ENCODE measurements at places on chromosomes 1 and 21.

- no peak for DNase-seq
Observed at GRCh38 chr21:37645848-37646247, 270.4 kb downstream of the KCNJ6 start.

DNA sequence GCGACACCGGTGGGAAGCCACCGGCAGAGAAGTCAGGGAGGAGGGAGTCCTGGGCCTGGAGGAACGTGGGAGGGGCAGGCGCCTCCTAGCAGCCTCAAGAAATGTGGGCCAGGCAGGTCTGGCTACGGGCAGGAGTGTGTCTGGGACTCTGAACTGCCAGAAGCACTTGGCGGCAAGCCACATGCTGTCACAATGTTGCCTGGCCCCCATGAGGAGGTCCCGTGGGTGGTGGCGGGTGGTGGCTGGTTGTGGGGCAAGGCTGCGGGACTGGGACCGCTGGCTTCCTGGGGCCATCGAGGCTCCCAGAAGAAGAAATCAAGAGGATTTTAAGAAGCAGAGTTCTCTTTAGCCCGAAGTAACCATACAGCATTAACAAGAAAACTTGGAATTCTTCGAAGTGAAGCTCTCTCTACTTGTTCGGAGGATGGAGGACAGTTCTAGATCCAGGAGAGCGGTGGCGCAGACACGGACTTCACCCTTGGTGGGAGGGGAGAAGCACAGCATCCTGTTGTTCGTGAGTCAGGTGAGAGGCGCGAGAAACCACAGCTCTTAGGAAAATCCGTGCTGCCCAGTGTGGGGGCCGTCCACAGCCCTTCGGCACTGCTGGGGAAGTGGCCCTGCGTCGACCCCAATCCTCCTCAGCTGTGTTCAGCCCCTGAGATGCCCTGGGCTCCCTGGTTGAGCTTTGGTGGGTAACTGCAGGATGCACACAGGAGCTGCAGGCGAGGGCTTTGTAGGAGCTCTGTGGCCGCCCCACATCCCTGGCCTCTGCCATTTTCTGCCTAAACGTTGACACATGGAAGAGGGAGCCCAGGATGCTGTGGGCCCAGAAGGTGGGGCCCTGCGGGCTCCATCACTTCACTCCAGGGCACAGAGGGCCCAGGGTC lies 12.4 kb downstream of the SKI start:
- no peak for DNase-seq

DNA sequence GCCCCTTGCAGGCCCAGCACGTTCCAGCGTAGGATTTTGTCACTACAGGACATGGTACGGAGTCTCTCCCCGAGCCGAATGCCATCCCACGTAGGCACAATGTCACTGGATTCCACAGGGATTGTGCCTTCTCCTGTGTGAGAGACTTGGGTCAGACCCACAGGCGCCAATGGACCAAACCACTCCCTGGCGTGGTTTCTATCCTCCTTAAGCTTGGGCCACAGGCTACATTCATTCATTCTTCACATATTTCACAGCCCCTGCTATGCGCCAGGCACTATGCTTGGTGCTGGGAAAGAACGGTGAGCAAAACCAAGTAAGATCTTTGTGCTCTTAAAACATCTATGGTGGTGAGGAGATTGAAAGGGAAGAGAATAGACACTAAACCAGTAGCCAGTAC lies 18.7 kb downstream of the CHRNB2 start:
- no peak for DNase-seq

DNA sequence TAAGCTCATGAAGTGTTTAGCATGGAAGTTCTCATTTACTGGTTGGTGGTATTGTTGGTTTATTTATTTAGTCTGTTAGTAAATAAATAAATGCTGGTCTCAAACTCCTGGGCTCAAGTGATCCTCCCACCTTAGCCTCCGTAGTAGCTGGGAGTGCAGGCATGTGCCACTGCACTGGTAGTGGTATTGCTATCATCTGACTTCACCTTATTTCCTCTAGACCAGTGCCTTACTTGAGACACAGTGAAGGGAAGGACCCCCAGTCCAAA lies 1.4 kb upstream of the SLC2A1 start:
- no peak for DNase-seq

GRCh38 chr1:159707472-159708260 lies 6.7 kb downstream of the CRP start:
- no peak for DNase-seq

- no peak for DNase-seq
Observed at GRCh38 chr1:234840253-234840652, 230.3 kb upstream of the IRF2BP2 start.

GRCh38 chr1:178291166-178291565 lies 197.3 kb downstream of the RASAL2 start:
- no peak for DNase-seq

GRCh38 chr21:44299085-44299457 lies 782 bp upstream of the PFKL start:
- no peak for DNase-seq

GRCh38 chr1:46622344-46622743 lies 5.7 kb upstream of the MOB3C start:
- DNase-seq = no peak

- DNase-seq = no peak
Observed at GRCh38 chr21:45322231-45322959, 34.7 kb upstream of the POFUT2 start.

- no peak for DNase-seq
Observed at GRCh38 chr1:10045480-10046355, 13.0 kb downstream of the UBE4B start.

DNA sequence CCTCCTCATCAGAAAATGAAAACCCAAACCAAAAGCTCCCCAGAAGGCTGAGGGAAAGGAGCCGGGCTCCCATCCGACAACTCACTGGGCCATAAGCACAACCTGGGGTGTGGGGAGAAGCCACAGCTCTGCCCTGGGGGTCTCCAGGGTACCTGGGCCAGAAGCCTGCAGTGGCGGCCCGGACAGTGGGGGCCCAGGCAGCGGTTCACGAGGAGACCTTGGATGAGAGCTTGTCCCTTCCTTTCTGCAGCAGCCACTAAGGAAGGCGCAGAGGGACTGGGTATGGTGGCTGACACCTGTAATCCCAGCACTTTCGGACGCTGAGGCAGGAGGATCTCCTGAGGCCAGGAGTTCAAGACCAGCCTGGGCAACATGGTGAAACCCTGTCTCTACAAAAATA lies 17.5 kb upstream of the TRAPPC10 start:
- DNase-seq = no peak

DNA sequence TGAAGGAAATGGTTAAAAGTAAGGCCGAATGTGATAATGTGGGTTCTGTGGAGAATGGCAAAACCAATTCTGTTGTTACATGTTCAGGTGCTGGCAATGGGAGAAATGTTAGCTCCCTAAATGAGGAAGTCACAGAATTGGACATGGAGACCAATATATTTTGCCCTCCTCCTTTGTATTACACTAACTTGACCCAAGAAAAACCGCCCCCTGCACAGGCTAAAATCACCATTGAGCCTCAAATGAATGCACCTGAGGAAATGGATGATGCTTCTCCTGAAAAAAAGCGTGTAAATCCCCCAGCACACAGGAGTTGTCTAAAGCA lies 932 bp downstream of the MAP10 start:
- no peak for DNase-seq

DNA sequence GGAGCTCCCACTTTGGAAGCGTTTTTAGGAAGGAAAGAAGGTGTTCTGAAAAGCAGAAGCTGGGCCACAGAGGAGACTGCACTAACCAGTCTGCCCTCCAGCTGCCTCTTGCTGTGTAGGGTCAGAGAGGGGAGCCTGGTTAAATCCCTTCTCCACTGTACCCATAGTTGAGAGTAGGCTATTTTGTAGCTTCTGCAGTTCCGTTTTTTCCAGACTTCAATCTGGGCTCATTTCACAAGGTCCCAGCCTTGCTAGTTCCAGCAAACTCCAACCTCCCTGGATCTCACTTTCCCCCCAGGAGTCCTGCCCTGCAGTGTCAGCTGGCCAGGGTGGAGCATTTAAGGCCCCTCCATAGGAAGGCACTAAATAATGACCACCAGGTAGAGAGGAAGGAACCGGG lies 11.0 kb downstream of the TNN start:
- no peak for DNase-seq

DNA sequence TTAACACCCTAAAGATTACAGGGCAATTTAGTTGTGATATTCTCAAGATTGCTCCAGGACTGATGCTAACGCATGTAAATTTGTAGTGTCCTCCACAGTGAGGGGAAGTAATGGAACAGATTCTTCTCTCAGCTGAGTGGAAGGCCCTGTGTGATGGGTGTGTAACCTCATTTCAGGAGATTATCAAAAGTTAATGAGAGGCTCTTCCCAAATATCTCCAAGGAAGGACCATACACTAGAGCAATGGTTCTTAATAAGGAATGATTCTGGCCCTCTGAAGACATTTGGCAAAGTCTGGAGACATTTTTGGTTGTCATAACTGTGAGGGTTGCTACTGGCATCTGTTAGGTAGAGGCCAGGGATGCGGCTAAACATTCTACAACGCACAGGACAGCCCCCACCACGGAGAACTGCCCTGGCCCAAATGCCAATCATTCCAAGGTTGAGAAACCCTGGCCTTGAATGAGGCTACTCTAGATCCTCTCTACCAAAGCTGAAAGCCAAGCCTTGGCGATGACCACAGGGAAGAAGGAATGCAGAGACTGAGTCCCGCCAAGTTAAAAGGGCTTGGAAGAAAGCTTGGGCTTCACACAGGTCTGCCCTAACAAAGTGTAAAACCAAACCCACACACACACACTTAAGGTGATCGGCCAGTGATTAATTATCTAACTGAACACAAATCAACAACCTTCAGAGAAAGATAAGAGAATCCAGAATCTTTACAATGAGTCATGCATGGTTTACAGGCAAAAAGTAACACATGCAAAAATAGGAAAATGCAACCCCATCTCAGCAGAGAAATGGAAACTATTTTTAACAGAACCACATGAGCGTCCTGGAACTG lies 135.8 kb downstream of the SYF2 start:
- no peak for DNase-seq

DNA sequence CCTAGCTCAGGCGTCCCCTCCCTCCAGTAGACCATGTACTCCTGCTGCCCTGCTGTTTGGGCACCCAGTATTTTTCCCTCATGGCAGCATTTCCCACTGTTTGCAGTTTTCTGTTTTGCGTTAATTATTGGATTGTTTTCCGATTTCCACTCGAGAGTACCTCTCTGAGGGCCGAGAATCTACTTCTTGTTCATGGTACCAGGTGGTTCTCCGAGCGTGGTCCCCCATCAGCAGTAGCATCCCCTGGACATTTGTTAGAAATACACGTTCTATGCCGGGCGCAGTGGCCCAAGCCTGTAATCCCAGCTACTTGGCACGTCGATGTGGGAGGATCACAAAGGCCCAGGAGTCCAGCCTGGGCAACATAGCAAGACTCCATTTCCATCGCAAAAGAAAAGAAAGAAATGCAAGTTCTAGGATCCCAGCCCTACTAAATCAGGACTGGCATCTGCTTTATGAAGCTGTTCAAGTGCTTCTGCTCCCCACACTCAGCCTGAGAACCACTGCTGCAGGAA lies 690 bp downstream of the RRP1 start:
- DNase-seq = no peak

DNA sequence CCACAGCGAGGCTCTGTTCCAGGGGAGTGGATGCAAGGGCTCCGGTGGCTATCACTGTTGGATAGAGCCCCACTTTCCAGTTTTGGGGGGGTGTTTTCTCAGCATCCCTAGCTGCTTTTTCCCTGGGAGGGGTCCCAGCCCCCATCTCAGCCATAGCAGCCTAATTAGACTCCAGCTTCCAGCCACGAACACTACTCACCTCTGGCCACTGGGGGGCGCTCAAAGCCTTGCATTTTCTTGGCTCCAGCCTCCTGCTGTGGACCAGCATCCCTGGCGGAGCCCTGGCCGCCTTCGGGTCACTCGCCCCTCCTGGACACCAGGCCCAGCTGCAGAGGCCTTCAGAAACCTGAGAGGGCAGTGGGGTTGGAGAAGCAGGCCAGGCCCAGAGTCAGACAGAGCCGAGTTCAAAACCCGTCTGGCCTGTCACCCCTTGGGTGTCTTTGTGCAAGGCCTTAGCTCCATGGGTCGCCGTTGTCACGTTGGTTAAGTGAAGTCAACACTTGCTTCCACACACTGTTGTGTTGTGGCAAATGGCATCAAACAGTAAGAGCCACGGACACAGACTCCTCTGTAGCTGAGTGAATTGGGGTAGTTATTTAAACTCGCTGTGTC lies 93.5 kb upstream of the ACTL8 start:
- DNase-seq = no peak

GRCh38 chr1:206577626-206578025 lies 34.6 kb downstream of the EIF2D start:
- no peak for DNase-seq

DNA sequence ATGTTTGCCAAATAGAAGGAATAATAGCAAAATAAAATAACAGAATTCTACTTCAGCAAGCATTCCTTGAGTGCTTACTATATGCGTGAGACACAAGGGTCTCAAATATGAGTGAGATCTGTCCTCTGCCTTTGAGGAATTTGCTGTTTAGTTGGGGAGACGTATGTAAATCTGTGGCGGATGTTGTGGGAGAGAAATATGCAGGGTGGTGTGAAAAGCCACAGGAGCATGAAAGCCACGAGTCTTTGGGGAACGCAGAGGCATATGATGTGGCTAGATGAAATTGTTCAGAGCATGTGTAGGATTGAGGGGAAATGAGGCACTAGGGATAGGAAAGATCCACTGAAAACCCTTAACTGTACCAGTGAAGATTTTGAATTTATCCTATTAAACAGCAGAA lies 244.4 kb downstream of the PBX1 start:
- no peak for DNase-seq

GRCh38 chr1:76158126-76158525 lies 83.6 kb downstream of the ST6GALNAC3 start:
- DNase-seq = no peak

DNA sequence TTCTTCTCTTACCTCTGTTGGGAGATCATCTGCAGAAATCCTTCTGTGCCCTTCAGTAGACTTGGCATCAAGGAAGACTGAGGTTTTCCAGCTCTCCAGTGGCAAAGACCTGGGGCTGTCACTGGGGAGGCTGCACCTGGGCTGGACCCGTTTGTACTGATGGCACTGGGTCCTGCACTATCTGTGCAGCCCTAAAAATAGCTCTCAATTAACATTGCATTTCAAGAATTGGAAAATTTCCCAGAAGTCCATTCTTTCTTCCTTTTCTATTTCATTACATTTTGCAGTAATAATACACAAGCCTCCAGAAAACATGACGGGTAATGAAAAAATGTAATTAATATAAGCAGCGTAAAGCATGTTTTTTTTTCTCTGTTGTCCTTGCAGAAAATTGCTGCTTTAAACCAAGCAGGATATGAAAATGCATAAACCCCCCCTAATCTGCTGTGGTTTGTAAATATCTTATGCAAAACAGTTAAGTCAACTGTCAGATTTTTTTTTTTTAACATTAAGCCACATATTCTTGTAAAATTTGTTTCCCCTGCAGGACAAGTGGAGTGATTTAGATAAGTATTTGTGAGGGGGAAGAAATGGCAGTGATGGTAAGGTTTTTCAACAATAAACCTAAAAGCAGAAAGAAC lies 64.9 kb downstream of the LMO4 start:
- no peak for DNase-seq
